Activated naive CD8-positive, alpha-beta T cell treated with anti-CD3 and anti-CD28 coated beads, Interleukin-2, amount 50 U/mL, for 24 hours (primary cell): ENCODE measurements at places on chromosomes 5 and 9.

GRCh38 chr5:192970-193831 lies 1.9 kb downstream of the LRRC14B start:
- no peak overlapping the region for H3K27ac ChIP-seq
- H3K4me3 ChIP-seq, result no peak overlapping the region
- DNase-seq, result no peak
- H3K27me3 ChIP-seq, result peaks cover 10% of the 10 kb centered on the region

- H3K27ac ChIP-seq, result no peak overlapping the region
- H3K4me3 ChIP-seq, result no peak overlapping the region
- no peak for DNase-seq
- peaks cover 4% of the 10 kb centered on the region for H3K36me3 ChIP-seq
- peaks cover 7% of the 10 kb centered on the region for H3K27me3 ChIP-seq
Observed at GRCh38 chr5:180104168-180104530, 32.6 kb upstream of the RNF130 start.

- no peaks in the 10 kb centered on the region for H3K27me3 ChIP-seq
- DNase-seq, result no peak
Observed at GRCh38 chr5:58764199-58764598, 181.3 kb downstream of the RAB3C start.

DNA sequence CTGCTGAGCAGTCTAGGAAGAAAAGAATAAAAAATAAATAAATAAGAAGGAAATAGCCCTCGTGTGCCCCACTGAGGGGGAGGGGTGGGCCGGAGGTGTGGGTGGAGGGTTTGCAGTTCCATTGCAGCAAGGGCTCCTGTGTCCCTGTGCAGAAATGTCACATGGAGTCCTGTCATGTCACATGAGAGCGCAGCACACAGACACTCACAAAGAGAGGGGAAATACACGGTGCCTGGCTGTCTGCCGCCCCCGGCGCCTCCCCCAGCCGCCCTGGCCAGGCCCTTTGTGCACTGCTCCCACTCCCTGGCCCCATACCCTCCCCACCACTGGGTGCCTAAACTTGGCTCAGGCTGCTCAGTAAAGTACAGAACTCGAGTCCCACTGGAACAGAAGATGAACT lies 55.6 kb upstream of the SPTLC1 start:
- peaks cover 2% of the 10 kb centered on the region for H3K27me3 ChIP-seq
- DNase-seq, result no peak
- H3K36me3 ChIP-seq, result no peaks in the 10 kb centered on the region
- H3K27ac ChIP-seq, result no peak overlapping the region
- H3K4me3 ChIP-seq, result no peak overlapping the region
- H3K4me1 ChIP-seq, result no peaks in the 10 kb centered on the region

- no peaks in the 10 kb centered on the region for H3K27me3 ChIP-seq
- H3K4me1 ChIP-seq, result no peaks in the 10 kb centered on the region
- H3K36me3 ChIP-seq, result peaks cover 3% of the 10 kb centered on the region
- no peak overlapping the region for H3K27ac ChIP-seq
- no peak overlapping the region for H3K4me3 ChIP-seq
Observed at GRCh38 chr5:139131921-139132432, 66.2 kb downstream of the SIL1 start.

DNA sequence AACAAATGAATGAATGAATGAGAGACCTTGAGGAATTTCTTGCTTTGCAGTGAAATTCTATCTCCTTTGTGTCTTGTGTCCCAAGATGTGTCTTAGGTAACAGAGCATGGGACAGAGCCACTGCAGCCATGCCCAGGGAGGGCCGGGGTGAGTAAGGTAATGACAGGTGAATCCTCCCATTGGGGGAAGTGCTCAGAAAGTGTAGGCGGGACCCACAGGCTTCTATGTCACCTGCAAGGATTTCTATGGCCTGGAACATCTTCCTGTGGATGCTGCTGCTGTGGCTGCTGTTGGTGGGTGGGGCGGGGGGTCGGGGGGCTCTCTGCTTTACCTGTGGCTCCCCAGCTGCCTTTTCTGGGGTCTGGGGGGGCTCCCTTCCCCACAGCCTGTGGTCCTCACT lies 133.6 kb upstream of the IER5L start:
- H3K4me1 ChIP-seq, result peaks cover 8% of the 10 kb centered on the region
- no peak overlapping the region for H3K4me3 ChIP-seq
- H3K36me3 ChIP-seq, result no peaks in the 10 kb centered on the region
- H3K27ac ChIP-seq, result no peak overlapping the region
- DNase-seq, result no peak
